ENCODE measurements at places on chromosomes 5 and 9. TPM values are rescaled to one million over a fixed set of nuclear protein-coding genes. Genes with fewer than 3 reads are reported as not detected.

The PLCXD3 gene
- total RNA-seq, result 1.9 TPM

The P4HA2 gene
- 35.2 TPM for total RNA-seq

The MYO10 gene
- 4.2 TPM for total RNA-seq

The ASS1 gene
- total RNA-seq, result 84.2 TPM

The FOXD4L5 gene
- not detected for total RNA-seq

The TRUB2 gene
- 8.9 TPM for total RNA-seq

The ELOVL7 gene
- total RNA-seq, result 1.4 TPM

The CREBRF gene
- total RNA-seq, result 58.5 TPM

The PCDHGA6 gene
- 5.4 TPM for total RNA-seq

The SPOCK1 gene
- total RNA-seq, result 55.3 TPM

The MLLT3 gene
- total RNA-seq, result 23.4 TPM

DNA sequence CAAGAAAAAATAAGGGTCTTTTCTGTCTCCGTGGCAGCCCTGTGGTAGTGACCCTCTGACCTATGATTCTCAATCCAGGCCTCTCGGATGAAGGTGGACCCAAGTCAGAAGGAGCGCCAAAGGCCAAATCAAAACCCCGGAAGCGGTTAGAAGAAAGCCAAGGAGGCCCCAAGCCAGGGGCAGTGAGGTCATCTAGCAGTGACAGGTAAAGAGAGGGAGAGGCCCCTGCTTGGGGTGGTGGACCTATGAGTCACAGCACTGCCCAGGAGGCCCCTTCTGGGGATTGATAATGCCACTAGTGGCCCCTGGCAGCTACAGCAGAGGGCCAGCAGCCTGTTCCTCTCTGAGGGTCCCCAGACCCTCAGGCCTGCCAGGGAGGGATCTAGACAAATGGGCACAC, 6.4 kb upstream of the SLC2A8 start:
- no peaks in the 10 kb centered on the region for H3K36me3 ChIP-seq
- H3K27me3 ChIP-seq, result no peaks in the 10 kb centered on the region
- no peak overlapping the region for H3K4me3 ChIP-seq
- DNase-seq, result no peak
- H3K4me1 ChIP-seq, result no peaks in the 10 kb centered on the region
- no peak overlapping the region for H3K27ac ChIP-seq

DNA sequence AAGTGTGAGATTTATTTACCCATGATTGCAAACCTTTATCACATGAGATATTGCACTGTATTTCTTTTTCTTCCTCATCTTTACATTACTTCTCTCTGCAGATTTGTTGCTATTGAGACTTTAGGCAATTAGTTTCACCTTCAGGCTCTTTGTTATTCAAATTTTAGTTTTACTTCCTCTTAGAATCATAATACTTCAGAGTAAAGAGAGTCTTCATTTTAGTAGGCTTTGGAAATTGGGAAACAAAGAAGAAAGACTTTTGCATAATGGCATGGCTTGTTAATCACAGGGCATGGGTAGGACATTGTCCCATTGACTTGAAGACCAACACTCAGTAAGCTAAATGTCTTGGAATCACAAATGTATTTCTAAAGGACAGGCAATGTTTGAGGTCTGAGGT, 1.2 kb upstream of the PCDHGA5 start:
- H3K36me3 ChIP-seq, result no peaks in the 10 kb centered on the region
- H3K27me3 ChIP-seq, result peaks cover 4% of the 10 kb centered on the region
- H3K27ac ChIP-seq, result no peak overlapping the region
- H3K4me3 ChIP-seq, result no peak overlapping the region

- peak overlapping the region; percentile 19 for H3K27ac ChIP-seq
- peak; percentile 70 for DNase-seq
- no peaks in the 10 kb centered on the region for H3K36me3 ChIP-seq
Measured at GRCh38 chr5:36683821-36684434, 77.5 kb downstream of the SLC1A3 start.

GRCh38 chr5:109168151-109168550, 241.6 kb downstream of the PJA2 start:
- H3K4me1 ChIP-seq, result no peaks in the 10 kb centered on the region
- no peaks in the 10 kb centered on the region for H3K36me3 ChIP-seq
- H3K27ac ChIP-seq, result no peak overlapping the region
- H3K27me3 ChIP-seq, result no peaks in the 10 kb centered on the region

- no peaks in the 10 kb centered on the region for H3K4me1 ChIP-seq
- no peak overlapping the region for H3K4me3 ChIP-seq
- peaks cover 8% of the 10 kb centered on the region for H3K36me3 ChIP-seq
- no peak for DNase-seq
- H3K27ac ChIP-seq, result no peak overlapping the region
Measured at GRCh38 chr5:74722271-74722670, 37.2 kb downstream of the HEXB start.

- peaks cover 21% of the 10 kb centered on the region for H3K4me1 ChIP-seq
- H3K27ac ChIP-seq, result no peak overlapping the region
- H3K27me3 ChIP-seq, result no peaks in the 10 kb centered on the region
Measured at GRCh38 chr5:33008751-33009418, 297.8 kb downstream of the NPR3 start.

- DNase-seq, result peak; percentile 86
- peaks cover 32% of the 10 kb centered on the region for H3K4me1 ChIP-seq
- peak overlapping the region; percentile 89 for H3K27ac ChIP-seq
- H3K36me3 ChIP-seq, result no peaks in the 10 kb centered on the region
- H3K4me3 ChIP-seq, result peak overlapping the region; percentile 67
- H3K27me3 ChIP-seq, result peaks cover 20% of the 10 kb centered on the region
Measured at GRCh38 chr5:43039471-43040286, 440 bp downstream of the ANXA2R start.

DNA sequence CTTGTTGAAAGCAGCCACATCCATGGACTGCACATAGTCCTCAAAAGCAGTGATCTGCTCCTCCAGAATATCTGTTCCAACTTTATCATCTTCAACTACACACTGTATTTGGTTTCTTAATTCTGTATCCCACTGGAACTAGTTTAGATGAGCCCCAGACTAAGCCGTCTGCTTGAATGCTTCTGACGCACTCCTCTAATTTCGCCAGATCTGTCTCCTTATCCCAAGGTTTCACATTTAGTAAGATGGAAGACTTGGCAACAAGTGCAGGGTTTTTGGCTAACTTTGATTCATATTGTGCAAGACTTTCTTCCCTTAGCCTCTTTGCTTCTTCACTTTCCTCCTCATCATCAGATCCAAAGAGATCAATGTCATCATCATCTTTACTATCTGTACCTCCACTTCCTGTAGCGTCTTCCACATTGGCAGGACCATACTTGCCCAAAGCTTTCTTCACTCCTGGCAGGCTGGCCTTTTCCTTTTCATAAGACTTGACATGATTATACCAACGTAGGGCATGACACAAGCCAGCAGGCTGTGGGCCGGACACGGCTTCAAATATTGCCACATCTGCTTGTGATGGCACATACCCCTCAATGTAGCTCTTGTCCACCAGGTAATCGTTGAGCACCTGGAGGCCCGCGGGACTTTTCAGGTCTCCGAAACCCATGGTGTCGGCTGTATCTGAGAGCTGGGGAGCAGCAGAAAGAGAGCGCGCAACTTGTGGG, 56.2 kb upstream of the PIK3R1 start:
- no peaks in the 10 kb centered on the region for H3K4me1 ChIP-seq
- no peak overlapping the region for H3K4me3 ChIP-seq
- no peak overlapping the region for H3K27ac ChIP-seq
- peak; percentile 72 for DNase-seq
- H3K36me3 ChIP-seq, result no peaks in the 10 kb centered on the region

DNA sequence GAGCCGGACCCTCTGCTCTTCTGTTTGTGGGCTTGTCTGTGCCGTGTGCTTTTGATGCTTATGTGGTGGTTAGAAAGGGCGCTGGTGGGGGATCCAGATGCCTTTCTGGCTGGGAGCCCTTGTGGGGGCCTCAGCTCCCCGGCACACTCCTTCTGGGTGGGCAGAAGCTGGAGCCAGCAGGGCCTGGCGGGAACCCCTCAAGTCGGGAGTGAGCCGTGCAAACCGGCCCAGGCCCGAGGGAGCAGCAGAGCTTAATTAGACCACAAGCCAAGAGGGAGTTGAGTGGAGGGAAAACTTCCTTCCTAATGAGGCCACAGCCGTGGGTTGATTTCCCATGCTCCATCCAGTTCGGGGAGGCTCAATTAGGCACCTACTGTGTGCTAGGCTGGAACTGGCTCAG, 76.0 kb upstream of the RNU6ATAC start:
- H3K4me1 ChIP-seq, result no peaks in the 10 kb centered on the region
- DNase-seq, result no peak

DNA sequence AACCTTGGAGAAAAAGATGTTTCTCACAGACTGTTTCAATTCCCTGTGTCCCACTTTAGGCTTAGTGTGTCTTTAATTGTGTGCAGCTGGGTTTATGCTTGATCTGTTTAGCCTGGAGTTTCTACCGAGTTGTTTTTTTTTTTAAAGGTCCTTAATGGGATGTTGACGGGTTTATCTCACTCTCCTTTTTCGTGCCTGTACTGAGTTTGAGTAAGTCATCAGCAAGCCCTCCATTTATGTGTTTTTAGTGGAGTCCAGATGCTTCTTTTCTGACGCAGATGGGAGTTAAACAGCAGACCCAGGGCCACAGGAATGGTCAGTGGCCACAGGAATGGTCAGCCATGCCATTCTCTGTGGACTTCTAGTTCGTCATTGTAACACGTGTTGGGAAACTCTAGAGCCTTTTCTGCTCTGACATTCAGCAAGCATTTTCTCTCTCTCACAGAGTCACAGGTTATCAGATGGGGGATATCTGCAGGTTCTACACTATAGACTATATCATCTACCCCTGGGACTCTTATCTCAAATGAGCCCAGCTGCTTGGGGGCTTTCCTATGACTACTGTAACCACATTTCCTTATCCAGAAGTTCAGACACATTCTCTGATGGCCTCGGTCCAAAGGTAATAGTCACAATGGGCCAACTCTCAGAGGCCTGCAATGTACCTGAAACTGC, 190.5 kb downstream of the TTLL11 start:
- DNase-seq, result no peak
- no peaks in the 10 kb centered on the region for H3K4me1 ChIP-seq
- H3K36me3 ChIP-seq, result no peaks in the 10 kb centered on the region
- no peaks in the 10 kb centered on the region for H3K27me3 ChIP-seq
- H3K4me3 ChIP-seq, result no peak overlapping the region

DNA sequence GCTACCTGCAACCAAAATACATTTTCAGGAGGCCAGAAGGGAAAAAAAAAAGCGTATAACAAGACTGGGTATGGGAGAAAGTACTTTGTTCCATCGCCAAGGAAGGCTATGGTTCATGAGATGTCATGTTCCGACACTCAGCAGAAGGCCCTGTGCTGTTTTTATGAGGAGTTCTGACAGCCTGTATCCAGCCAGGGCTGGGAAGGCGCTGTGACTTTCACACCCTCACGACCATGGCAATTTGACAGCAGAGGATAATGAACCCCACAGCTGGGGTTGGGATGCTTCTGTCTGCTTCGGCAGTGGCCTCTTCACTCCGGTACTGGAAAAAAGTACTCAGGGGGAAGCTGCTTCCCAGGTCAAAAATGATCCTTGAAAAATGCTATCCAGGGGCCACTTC, 154.4 kb downstream of the PRELID2 start:
- no peaks in the 10 kb centered on the region for H3K36me3 ChIP-seq
- peak overlapping the region; percentile 24 for H3K4me3 ChIP-seq
- peak; percentile 84 for DNase-seq
- H3K27me3 ChIP-seq, result no peaks in the 10 kb centered on the region

DNA sequence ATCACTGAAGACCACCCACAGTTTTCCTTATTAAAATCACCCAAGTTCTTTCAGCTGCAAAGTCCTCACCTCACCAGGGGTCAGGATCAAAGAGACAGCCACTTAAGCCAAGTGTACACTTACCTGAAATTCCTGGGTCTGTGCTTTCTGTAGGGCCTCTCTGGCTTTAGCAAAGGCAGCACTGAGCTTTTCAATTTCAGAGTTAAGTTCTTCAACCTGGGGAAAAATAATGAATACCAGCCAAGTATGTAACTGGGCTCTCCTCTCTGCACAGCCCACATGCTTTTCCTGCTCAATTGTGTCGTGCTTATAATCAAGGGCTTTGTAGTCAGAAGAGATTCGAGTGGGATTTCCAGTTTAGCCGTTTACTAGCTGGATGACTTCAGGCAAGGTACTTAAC, 55.1 kb downstream of the CDK5RAP2 start:
- no peaks in the 10 kb centered on the region for H3K4me1 ChIP-seq
- H3K4me3 ChIP-seq, result no peak overlapping the region
- no peaks in the 10 kb centered on the region for H3K27me3 ChIP-seq
- DNase-seq, result no peak

DNA sequence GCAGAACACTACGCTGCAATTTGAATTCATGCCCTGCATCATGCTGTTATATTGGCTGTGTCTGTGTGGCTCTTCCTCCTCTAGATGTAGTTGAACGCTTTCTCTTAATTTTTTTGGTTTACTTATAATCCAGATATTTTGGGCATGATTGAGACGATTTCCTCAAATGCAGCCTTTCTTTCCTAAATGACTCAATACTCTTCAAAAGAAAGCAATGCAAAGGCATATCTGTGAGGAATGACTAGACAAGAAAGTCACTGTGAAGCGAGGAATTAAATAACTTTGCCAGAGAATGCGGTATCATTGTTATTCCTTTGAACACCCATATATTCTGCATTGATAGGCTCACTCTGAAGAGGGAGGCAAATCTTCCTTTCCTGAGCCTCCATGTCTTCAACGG, 152.8 kb downstream of the YIPF5 start:
- H3K27me3 ChIP-seq, result no peaks in the 10 kb centered on the region
- H3K4me1 ChIP-seq, result peaks cover 19% of the 10 kb centered on the region
- no peak overlapping the region for H3K27ac ChIP-seq
- no peaks in the 10 kb centered on the region for H3K36me3 ChIP-seq

GRCh38 chr9:95807326-95807947, 68.1 kb upstream of the ERCC6L2 start:
- peaks cover 40% of the 10 kb centered on the region for H3K4me1 ChIP-seq
- H3K27me3 ChIP-seq, result no peaks in the 10 kb centered on the region
- H3K4me3 ChIP-seq, result no peak overlapping the region
- DNase-seq, result peak; percentile 70

- no peak overlapping the region for H3K27ac ChIP-seq
- H3K4me3 ChIP-seq, result no peak overlapping the region
- no peaks in the 10 kb centered on the region for H3K36me3 ChIP-seq
- no peak for DNase-seq
Measured at GRCh38 chr9:4073371-4073770, 226.5 kb downstream of the GLIS3 start.

DNA sequence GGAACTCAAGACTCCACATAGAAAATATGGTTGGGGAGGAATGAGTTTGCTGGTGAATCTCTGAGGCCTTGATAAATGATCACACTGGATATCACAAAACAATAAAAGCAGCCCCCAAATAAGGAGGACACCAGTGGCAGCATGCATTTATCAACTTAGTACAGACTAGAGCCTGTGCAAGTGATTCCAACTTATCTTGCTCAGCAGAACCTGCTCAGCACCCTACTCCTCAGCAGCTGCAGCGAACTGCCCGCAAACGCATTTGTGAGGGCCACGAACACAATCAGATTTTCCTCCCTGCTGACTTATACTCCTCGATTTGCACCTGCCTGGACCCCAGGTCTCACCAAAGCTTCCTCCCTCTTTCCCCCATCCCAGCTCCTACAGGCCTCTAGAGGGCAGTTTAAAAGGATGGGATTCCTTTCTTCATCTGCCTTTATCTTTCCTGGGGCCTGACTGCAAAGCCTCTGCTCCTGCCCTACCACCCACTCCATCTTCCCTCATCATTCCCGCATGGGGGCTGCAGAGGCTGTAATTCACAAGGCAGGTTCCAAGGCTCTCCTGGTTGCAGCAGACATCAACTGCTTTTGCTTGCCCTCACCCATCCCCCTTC, 41.2 kb downstream of the ANKS6 start:
- no peak for DNase-seq
- no peak overlapping the region for H3K27ac ChIP-seq
- H3K27me3 ChIP-seq, result no peaks in the 10 kb centered on the region
